Endothelial cell of coronary artery (primary cell): ENCODE measurements at places on chromosomes 16 and 17. TPM values are rescaled to one million over a fixed set of nuclear protein-coding genes. Genes with fewer than 3 reads are reported as not detected.

SMIM22 gene
- not detected in 2 replicates for total RNA-seq

KRT20 gene
- not detected in 2 replicates for total RNA-seq

HOXB3 gene
- 9.1 and 12.2 TPM in 2 replicates for total RNA-seq

PRR11 gene
- 5.7 and 8.7 TPM in 2 replicates for total RNA-seq

CLDN6 gene
- total RNA-seq, result not detected in 2 replicates

HSPB9 gene
- not detected in 2 replicates for total RNA-seq

ACSF3 gene
- 20.2 and 27.3 TPM in 2 replicates for total RNA-seq

ZSCAN10 gene
- total RNA-seq, result 0.19 TPM in 1 of 2 replicates, not detected in the other

RHBDF2 gene
- total RNA-seq, result 9.1 and 22.9 TPM in 2 replicates

AANAT gene
- total RNA-seq, result not detected in 2 replicates

LRRC75A gene
- 1.5 and 2.0 TPM in 2 replicates for total RNA-seq

TEKT5 gene
- total RNA-seq, result not detected in 2 replicates

KRT14 gene
- total RNA-seq, result 0.19 TPM in 1 of 2 replicates, not detected in the other

MAP3K14 gene
- total RNA-seq, result 1.7 and 1.8 TPM in 2 replicates

PLCG2 gene
- total RNA-seq, result 4.5 and 6.1 TPM in 2 replicates

GLP2R gene
- not detected in 2 replicates for total RNA-seq

KRTAP4-6 gene
- total RNA-seq, result not detected in 2 replicates

KRT31 gene
- total RNA-seq, result not detected in 2 replicates

EPOP gene
- 2.0 and 3.1 TPM in 2 replicates for total RNA-seq

NHLRC4 gene
- total RNA-seq, result 1.0 and 1.3 TPM in 2 replicates

KRTAP1-1 gene
- total RNA-seq, result not detected in 2 replicates

MYBBP1A gene
- total RNA-seq, result 53.6 and 61.1 TPM in 2 replicates

KRT10 gene
- 2.7 and 4.0 TPM in 2 replicates for total RNA-seq

RMI2 gene
- 3.0 and 7.1 TPM in 2 replicates for total RNA-seq

MARCHF10 gene
- under 0.01 and 0.38 TPM in 2 replicates for total RNA-seq

CTRL gene
- total RNA-seq, result 0.45 and 0.56 TPM in 2 replicates

OTOA gene
- total RNA-seq, result 0.09 TPM in 1 of 2 replicates, not detected in the other

NPIPA8 gene
- 0.47 TPM in 1 of 2 replicates, not detected in the other for total RNA-seq

FMNL1 gene
- 0.54 and 0.94 TPM in 2 replicates for total RNA-seq

ZSCAN32 gene
- total RNA-seq, result 8.3 and 10.0 TPM in 2 replicates

KRT28 gene
- total RNA-seq, result not detected in 2 replicates

PGS1 gene
- total RNA-seq, result 33.9 and 45.0 TPM in 2 replicates

TEX14 gene
- under 0.01 and 0.19 TPM in 2 replicates for total RNA-seq

GDPD3 gene
- total RNA-seq, result 0.81 and 1.3 TPM in 2 replicates

GPR139 gene
- not detected in 2 replicates for total RNA-seq

IRX5 gene
- total RNA-seq, result 0.09 and 0.85 TPM in 2 replicates

KRT9 gene
- not detected in 2 replicates for total RNA-seq

CLTC gene
- total RNA-seq, result 335 and 371 TPM in 2 replicates

SP6 gene
- total RNA-seq, result 0.45 and 0.66 TPM in 2 replicates

PRR15L gene
- total RNA-seq, result not detected in 2 replicates

IGSF6 gene
- total RNA-seq, result not detected in 2 replicates

MFAP4 gene
- 0.09 TPM in 1 of 2 replicates, not detected in the other for total RNA-seq

IGFALS gene
- not detected in 2 replicates for total RNA-seq

WNK4 gene
- 0.63 and 8.1 TPM in 2 replicates for total RNA-seq

MT4 gene
- not detected in 2 replicates for total RNA-seq

C1QTNF1 gene
- total RNA-seq, result 2.6 and 11.9 TPM in 2 replicates

PSME3 gene
- 86.4 and 101 TPM in 2 replicates for total RNA-seq

TBC1D3K gene
- total RNA-seq, result not detected in 2 replicates

MED31 gene
- total RNA-seq, result 10.3 and 12.9 TPM in 2 replicates

PLXDC1 gene
- not detected in 2 replicates for total RNA-seq

ZP2 gene
- total RNA-seq, result not detected in 2 replicates

ZNF500 gene
- 4.7 and 7.1 TPM in 2 replicates for total RNA-seq

GAS2L2 gene
- total RNA-seq, result under 0.01 TPM in 1 of 2 replicates, not detected in the other
